ENCODE measurements at places on chromosomes 2 and 18.

- DNase-seq, result no peak
Measured at GRCh38 chr2:138113871-138114525, 149.7 kb downstream of the HNMT start.

DNA sequence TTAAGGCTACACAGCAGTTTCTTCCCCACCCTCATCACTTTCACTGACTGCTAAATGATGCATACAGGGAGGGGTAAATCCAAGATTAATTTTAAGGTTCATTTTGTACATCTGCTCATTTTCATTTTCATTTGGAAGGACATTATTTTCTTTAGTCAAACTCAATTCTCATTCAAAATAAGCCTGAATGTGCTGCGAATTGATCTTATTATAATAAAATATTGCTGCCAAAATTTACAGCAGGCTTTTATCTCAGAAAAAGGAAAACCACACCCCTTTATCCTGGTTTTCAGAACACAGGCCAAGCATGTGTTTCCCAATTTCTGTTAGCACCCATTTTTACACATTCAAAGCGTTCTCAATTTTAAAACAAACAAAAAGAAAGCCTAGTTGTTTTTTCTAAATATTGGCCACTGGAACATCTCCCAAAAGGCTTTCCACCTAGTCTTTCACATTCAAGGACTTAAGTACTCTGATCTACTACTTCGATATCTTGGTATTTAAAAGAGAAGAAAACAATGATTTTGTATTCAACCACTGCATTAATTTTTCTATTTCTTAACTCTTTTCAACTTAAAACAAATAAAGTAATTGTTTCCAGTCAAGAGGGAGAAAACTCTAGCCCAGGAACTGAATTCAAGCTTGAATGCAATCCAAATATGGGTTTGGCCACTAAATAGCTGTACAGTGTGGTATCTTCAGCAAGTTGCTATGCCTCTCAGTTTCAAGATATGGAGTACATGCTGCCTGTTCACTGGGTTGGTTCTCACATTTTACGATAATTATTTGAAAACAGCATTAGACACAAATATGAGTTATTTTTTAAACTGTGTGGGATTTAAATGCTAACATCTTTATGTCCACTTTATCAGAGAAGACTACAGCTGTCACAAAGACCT is 52.5 kb downstream of the CDH2 start:
- DNase-seq, result no peak

DNA sequence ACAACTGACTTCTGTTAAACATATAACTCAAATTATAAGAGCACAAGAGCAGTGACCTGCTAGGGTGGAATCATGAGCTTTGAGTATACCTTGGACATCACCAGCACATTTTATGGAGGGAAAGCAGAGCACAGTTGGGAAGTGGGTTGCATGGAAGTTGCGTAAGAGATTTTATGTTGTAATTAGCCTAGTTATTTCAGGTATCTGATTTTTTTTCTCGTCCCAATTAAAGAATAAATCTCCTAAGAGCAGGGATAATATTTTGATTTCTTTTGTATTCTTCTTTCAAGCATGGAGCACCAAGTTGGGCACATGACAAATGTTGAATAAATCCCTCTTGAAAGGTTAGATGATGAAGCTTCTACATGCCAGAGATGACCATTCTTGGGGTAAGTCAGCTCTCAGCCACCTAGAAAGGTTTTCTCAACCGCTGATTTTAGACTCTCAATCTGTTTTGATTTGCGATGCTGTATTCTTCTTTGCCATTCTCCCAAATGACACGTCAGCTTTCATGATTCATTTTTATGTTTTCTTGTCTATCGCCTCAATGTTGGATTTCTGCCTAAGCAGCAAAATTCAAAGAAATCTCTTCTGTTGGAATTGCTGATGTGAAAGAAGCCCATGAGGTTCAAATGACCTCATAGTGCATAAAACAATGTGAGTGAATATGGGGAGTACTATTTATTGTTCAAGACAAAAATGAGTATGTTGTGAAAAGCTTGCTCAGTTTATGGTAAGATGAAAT is 15.3 kb upstream of the FN1 start:
- no peak for DNase-seq

DNA sequence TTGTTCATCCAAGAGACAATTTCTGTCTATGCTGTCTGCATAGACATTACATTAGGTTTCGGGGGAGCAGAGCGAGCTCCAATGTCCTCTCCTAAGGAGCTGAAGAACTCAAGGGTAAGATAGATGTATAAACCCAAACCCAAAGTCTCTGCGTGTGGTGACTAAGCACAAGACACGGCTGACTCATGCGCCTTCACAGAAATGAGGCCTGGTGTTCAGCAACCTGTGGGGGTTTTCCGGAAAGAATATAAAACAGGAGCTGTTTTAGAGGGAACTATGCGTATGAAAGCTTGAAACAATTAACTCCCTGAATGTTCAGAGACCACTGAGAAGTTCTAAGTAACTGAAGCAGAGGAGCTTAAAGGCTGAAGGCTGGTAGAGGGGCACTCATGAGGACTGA is 154.7 kb downstream of the SOX11 start:
- DNase-seq, result no peak

DNA sequence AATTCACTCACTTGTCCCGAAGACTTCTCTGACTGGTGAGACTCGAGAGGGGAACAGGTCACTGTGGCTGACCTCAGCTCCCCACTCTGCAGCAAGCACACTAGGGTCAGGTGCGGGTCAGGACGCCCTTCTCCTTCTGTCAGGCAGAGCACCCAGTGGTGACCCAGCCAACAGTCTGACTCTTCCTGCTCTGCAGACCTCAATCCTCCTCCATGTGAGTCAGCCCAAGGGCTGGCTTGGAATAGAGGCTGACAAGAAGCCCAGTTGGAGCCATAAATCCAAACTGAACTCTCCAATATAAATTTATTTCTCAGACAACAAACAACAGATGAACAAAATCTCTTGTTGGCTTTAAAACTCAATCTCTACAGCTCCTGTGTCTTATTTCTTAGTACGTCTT is 253.1 kb downstream of the SH3BP4 start:
- DNase-seq, result no peak

DNA sequence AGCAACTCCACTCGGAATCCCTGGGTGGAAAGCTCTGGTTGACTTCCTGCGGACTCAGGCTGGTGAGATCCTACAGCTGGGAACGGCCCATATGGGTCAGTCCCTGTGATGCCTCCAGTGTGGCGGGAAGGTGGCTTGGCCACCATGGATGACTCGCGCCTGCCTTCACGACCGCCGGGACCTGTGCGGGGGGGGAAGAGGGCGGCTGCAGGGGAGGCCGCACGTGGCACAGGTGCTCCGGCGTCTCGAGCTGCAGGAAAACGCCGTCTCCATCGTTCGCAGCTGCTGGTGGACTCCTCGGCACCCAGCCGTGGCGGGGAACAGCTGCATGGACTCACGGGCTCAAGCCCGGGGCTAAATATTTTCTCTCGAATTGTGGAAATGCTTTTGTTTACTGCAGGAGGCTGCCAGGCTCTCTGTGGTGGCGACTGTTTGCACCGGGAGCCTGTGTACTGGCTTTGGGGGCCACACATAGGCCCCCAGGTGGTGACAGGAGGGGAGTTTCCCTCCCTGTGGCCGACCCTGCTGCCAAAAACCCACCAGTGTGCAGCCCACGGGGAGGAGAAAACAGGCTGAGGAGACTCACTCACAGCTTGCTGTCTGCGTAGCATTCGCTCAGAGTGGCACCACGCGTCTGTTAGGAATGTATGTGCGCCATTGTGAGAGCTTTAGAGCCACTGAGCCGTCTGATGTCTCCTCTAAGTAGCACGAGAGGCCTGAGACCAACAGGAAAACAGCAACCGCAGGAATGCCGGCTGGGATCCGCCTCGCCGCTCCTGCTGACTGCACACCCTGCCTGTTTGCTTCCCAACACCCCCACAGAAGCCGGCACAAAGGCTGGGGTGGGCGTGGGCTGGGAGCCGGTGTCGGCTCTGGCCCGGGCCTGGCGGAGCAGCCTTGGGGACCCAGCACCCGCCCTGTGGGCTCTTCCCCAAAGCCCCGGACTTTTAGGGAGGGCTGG is 89.2 kb downstream of the NFATC1 start:
- DNase-seq, result peak; percentile 97

DNA sequence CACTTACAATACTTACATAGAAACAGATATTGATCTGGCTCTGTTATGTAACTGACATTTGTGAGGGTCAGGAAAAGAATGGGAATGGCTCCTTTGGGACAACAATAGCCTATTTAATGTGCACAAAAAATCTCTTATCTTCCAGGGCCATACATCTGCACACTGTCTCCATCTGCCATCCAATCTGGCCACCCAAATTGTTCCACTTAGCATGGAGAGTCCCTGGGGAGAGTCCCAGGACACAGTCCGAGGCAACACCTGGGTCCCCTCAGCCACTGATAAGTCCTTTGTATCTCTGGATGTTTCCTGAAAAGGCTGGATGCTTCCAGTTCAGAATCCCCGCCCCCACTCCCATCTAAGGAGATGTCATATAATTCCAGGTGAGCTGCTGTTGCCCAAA is 274.2 kb upstream of the NCKAP5 start:
- DNase-seq, result no peak

- no peak for DNase-seq
Measured at GRCh38 chr2:12663306-12664037, 53.3 kb upstream of the TRIB2 start.

GRCh38 chr18:9910661-9911060 is 3.2 kb upstream of the VAPA start:
- no peak for DNase-seq

DNA sequence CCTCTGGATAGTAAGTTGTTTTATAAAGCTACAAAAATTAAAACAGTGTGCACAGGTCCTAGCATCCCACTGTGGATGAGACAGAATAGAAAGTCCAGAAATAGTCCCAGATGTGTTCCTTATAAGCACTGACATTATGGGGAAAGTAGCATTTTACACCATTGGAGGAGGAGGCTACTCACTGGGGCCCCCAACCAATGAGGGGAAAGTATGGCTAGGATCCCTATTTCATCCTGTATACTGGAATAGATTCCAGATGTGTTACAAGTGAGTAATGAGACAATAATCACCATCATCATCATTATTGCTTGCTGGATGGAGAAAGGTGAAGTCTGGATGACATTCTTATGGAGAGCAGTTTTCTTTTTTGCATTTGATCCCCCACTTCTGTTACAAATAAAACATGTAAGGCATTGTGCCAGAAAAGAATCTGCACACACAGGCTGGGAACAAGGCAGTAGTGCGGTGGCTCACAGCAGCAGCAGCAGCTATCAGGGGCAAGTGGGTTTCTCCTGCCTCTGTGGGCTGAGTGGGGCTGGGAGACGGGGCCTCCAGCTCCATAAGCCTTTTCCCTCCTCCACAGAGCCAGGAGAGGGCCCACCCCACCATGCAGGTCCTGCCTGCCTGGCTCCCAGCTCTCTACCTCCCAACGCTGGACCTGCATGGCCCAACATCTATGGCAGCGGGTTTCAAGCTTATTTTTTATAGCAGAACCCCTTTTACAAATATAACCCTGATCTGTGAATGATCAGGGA is 5.0 kb downstream of the ARID5A start:
- peak; percentile 63 for DNase-seq

DNA sequence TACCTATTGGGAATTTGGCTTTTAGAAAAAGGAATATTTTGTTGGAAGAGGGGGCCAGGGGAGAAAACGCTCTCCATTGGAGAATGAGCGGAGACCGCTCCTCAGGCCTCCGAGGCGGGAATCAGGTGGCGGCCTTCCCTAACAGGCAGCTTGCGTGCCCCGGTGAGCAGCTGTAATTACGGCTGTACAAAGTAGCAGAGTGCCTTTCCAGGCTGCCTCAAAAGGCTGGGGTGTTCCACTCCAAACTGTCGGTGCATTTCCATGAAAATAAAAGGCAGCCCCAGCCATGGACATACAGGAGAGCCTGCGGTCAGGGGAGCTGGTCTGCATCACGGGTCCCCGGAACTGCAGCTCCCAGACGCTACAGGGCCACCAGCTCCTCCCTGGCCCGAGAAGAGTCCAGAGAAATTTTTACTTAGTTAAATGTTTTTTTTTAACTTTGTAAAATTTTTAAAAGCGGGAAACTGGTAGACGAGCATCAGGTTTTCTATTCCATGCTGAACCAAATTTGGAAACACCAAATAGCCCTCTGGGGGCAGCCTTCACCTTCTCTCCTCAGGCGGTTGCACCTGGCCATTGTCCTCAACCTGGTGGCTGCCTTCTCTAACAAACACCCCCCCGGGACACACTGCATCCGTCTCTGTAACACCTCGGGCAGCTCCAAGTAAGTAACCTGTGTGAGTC is 209.3 kb upstream of the SALL3 start:
- DNase-seq, result no peak

DNA sequence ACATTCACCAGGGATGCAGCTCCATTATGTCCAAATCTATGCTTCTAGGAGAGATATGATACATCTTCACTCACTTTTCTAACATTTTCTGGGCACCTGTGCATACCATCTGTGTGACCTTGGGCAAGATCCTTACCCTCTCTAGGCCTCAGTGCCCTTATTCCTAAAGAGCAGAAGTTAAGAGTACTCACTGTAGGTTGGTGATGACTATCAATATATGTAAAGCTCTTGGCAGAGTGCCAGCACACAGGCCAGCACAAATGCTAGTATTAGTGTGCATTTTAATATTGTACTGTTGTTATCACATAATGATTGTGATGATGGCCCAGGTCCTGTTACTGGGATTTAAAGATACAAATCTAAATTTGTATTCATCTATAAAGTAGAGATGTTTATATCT is 199.2 kb downstream of the RAD51AP2 start:
- DNase-seq, result no peak

- DNase-seq, result no peak
Measured at GRCh38 chr2:144550911-144551310, 31.0 kb upstream of the ZEB2 start.

DNA sequence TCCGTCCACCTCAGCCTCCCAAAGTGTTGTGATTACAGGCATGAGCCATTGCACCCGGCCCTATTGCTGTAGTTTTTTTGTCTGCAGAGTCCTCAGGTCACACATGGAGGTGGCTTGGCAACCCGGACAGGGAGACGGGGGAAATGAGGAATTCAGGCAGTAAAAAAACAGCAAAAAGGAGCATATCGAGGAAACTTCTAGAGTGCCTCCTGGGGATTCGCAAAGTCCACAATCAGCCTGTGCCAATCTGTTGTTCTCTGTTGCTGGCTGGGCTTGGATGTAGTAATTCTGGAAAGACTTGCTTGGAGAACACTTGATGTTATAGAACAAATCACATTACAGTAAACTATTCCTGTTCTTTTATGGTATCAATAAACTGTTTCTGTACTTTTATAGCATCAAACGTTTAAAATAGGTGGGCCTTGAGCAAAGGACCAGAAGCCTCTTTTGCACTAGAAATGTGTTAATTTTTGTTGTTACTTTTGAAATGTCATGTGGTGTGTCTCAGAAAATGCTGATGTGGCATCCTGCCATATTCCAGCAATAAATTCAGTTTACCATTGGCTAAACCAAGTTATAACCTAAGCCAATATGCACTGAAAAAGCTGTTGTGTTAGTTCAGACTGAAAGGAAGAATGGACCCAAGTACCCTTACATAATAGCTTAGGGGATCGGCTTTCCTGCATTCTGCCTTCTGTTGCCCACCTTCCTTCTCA is 14.4 kb downstream of the ELAC1 start:
- no peak for DNase-seq

All from AG09309 (cell line).